ENCODE measurements at places on chromosomes 11 and 22.

DNA sequence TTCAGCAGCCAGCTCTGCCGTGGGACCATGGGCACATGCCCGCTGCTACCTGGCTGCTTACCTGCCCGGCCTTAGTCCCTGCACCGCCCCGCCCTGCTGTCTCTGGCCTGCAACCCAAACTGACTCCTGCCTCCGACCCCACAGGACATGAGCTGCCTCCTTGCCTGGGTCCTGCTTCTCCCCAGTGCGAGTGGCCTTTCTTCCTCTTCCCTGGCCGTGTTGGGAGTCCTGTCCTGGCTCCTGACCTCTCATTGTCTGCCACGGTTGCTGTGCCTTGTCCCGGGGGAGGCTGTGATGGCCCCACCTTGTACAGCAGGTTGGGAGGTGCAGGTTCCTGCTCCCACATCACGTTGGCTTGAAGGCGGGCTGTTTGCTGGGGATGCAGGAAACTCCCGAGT is 370.0 kb downstream of the TBC1D22A start:
- DNase-seq, result no peak

- no peak for DNase-seq
Measured at GRCh38 chr11:2277008-2277346, 6.6 kb upstream of the ASCL2 start.

- no peak for DNase-seq
Measured at GRCh38 chr11:33376331-33377310, 119.4 kb downstream of the HIPK3 start.

GRCh38 chr11:61897387-61898246 is 6.3 kb upstream of the FADS3 start:
- DNase-seq, result no peak

- DNase-seq, result no peak
Measured at GRCh38 chr22:47072642-47072967, 310.2 kb downstream of the TBC1D22A start.

- no peak for DNase-seq
Measured at GRCh38 chr22:19199479-19199878, 20.9 kb upstream of the SLC25A1 start.

DNA sequence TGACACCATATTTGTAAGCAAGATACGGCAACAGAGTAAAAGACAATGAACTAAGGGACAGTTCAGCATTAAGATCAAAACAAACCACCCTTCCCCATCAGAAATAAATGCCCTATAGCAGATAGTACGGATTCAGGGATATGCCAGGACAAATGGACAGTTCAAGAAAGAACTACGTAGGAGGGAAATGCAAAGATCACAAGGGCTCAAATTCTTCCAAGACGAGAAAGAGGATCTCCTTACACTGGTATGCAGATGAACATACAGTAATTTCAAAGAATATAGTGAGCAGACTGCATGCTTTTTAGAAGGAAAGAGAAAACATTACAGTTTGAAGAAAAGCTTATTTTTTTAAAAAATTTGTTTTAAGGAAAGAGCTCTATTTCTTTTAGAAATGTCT is 124.7 kb upstream of the APOA1 start:
- no peak for DNase-seq

DNA sequence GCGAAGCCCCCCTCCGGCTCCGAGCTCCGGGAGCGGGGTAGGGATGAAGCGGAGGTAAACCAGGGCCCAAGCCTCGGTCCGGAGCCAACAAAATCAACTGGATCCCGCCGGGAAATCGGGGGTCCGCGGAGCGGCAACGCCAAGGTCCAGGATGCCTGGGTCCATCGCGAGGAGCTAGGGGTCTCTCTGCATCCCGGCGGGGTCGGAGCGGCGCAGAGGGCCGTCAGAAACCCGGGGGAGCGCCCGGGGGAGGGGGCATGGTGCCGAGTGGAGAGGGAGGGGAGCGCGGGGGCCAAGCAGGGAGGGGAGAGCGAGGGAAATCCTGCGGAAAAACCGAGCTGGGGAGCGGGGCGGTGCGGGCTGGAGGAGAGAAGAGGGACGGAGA is 51.8 kb downstream of the SLC22A12 start:
- no peak for DNase-seq

DNA sequence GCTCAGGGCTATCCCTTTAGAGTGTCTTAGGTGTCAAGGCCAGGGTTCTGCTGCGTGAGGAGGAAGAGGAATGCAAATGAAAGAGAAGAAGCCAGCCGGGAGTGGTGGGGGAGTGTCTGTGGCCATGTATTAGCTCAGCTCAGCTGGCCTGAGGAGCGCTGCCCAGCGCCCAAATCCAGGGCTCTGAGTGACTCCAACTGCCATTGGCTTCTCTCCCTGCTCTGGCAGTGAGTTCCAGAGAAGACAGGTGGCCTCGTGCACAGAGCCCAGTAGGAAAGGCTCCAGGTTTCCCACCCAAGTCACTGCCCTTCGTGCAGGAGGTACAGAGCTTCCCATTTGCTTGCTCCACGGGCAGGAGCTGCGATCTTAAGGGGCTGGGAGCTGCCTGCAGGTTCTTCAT is 302.0 kb downstream of the KIRREL3 start:
- no peak for DNase-seq

DNA sequence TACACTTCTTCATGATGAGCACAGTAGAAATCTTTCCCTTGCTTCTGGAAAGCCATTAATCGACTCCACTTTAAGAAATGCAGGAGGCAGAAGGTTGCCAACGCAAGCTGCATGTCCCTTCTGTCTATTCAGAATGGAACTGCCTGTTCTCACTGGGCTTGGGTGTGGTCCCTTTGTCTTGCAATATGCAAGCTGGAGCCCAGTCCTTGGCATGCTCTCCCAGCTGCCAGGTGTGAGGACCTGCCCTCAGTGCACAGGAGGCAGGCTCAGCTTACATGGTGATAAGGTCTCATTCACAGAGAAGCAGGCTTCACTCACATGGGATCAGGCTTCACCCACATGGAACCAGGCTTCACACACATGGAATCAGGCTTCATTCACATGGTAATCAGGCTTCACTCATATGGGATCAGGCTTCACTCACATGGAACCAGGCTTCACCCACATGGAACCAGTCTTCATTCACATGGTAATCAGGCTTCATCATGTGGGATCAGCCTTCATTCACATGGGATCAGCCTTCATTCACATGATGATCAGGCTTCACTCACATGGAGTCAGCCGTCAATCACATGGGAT is 59.2 kb upstream of the USP47 start:
- DNase-seq, result no peak

GRCh38 chr22:21599053-21599893 is 30.5 kb downstream of the YDJC start:
- no peak for DNase-seq

GRCh38 chr11:96156379-96156722 is 186.6 kb downstream of the MAML2 start:
- no peak for DNase-seq

GRCh38 chr22:30220338-30221012 is 26.1 kb downstream of the LIF start:
- no peak for DNase-seq

DNA sequence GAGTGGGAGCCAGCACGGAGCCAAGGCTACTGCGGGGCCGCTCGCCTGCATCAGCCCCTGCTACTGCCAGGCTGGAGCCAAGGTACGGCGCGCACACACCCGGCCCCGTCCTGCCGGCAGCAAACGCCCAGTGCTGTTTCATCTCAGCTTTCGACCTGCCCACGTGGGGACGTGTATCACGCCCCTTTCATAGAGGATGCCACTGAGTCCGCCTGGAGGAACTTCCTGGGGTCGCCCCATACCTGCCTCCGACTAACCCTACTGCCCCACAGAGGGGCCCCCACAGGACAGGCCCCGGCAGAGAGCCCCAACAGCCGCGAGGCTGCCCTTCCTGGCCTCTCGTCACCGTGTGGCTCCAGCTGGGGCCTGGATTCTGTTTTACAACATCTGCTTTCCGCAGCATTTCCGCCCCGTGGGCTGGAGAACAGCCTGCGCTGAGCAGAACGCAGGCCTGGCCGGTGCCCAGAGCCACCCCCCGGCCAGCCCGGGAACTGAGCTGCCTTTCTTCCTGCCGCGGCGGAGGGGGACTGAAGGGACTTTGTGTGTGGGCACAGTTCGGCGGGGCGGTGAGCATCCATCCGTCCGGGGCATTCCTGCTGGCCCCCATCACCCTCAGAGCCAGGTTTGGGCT is 22.9 kb upstream of the ARHGAP8 start:
- no peak for DNase-seq

GRCh38 chr11:68821670-68822069 is 20.0 kb downstream of the CPT1A start:
- no peak for DNase-seq

- no peak for DNase-seq
Measured at GRCh38 chr11:82775736-82776346, 42.2 kb upstream of the FAM181B start.

GRCh38 chr11:46144741-46145140 is 23.5 kb upstream of the PHF21A start:
- no peak for DNase-seq

DNA sequence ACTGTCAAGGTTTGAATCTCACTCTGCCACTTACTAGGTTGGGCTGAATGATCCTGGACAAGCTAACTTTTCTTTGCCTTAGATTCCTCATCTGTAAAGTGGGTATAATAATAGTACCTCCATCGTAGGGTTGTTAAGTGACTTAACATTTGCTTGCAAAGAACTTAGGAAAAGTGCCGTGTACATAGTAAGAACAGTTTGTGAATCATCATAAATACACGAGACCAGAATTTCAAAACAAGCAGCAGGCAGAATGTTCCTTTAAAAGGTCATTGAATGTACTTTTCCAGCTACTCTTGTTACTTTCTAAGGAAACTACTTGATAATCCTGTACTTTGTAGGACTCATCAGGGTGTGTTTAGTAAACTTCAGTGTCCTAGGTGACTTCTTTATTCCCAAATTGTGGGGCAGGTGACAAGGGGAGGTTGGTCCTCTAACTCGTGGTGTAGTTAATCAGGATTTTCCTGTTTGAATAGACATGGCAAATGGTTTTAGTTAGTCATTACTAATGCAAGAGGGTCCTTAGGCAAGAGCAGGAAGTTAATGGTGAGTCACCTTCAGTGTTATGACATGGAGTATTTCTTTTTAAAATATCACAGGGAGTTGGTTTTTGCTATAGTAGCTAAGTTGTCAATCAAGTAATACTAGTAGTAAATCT is 67.9 kb downstream of the YAP1 start:
- DNase-seq, result no peak

GRCh38 chr11:119974051-119974450 is 163.9 kb downstream of the TRIM29 start:
- DNase-seq, result no peak

DNA sequence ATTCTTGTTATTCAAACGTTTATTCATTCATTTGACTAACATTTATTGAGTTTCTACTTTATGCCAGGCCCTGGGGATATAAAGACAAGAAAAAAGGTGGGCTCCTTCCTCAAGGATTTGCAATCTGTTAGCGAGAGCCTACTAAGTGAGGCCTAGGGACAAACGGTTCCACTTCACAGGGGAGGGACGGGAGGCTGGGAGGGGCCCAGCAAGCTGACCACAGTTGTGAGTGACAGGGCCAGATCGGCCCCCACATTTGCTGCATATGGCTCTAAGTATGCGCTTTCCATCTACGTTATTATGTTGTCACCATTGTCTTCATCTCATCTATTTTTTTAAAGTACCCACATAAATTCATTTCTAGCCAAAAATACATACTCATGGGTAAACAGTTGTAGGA is 271.1 kb downstream of the BUD13 start:
- no peak for DNase-seq

GRCh38 chr11:111797145-111797581 is 31.0 kb upstream of the PPP2R1B start:
- DNase-seq, result no peak

DNA sequence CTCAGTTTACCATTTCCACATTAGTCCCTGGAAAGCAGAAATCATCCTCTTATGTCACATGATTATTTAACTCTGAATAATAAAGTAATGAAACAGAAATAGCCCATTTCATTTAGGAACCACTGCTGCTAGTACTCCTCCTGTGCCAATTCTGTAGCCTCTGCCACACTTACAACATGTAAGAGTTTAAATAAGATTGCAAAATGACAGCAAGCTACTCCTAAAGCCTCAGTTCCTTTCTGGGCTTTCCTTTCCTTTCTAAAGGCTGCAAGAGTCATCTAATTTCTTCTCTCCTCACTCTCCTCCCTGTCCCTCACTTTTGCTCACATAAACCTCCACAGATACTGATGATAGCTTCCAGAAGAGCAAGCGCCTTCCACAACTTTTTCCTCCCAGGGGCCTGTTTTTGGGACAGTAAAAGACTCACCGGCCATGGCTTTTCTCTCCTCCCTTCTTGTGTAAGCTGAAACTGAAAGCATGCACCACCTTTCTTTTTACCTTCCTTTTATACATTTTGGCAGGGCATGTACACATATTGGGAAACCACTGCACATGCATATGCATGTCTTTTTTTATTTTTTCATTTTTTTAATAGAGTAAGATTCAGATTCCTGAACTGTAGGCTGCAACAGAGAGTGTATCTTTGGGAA is 38.5 kb downstream of the CARD18 start:
- DNase-seq, result no peak

DNA sequence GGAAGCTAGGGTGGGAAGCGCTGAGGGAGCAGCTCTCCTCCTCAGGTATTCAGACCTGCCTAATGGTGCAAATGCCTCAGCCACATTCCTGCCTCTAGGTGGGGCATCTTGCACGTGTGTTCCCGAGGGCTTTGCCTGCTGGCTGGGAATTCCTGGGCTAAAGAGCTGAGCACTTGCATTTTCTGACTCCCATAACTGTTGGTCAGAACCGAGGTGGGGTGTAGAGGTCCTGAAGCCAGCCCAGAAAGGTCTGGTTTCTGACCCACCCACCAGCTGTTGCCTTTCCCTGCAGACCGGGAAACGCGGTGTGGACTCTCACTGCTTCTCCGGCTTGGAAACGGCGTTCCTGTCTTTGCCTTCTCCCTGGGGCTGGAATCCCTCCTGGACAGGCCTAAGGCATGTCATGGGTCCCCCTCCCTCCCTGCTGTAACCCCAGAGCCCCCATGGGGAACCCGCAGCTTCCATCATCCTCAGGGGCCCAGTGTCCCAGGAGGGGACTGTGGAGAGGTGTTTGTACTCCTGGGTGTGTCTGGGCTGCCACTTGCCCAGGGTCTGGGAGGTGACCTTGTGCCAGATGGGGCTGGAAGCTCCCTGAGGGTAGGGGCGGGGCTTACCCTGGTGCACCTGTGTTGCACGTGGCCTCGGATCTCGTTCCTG is 24.0 kb upstream of the SMIM38 start:
- DNase-seq, result no peak

- DNase-seq, result no peak
Measured at GRCh38 chr11:17840101-17840548, 105.5 kb downstream of the KCNC1 start.

DNA sequence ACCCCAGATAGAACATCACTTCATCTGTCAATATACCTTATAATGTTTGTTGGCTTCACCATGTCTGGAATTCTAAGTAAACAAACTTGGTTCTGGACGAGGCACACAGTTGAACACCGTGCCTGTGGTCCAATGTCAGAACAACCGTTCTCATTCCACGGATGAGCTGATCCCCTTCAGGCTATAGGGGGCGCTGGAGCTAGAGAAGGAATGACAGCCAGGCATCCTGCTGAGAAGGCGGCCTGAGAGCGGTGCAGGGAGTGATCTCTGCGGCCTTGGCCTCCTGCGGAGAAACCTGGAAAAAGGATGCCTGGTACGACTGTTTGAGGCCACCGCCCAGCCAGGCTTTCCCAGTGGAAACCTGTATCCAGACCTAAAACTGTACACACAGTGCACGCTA is 48.7 kb downstream of the FDX1 start:
- DNase-seq, result no peak

Measured in RWPE2 (cell line).